Activated naive CD4-positive, alpha-beta T cell treated with anti-CD3 and anti-CD28 coated beads, Interleukin-2, amount 50 U/mL, for 16 hours (primary cell): ENCODE measurements at places on chromosomes 7 and 10.

GRCh38 chr10:116026315-116026714 lies 246.7 kb downstream of the GFRA1 start:
- DNase-seq, result no peak

GRCh38 chr7:132061937-132062336 lies 505.5 kb upstream of the PODXL start:
- no peak for DNase-seq

DNA sequence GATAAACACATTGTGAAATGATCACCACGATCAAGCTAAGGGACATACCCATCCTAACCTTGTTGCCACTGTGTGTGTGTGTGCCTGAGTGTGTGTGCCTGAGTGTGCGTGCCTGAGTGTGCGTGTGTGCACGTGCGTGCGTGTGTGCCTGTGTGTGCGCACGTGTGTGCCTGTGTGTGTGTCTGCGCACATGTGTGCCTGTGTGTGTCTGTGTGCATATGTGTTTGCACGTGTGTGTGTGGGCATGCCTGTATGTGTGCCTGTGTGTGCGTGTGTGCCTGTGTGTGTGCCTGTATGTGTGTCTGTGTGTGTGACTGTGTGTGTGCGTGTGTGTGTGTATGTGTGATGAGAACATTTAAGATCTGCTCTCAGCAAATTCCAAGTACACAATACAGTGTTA lies 244.1 kb upstream of the DPP6 start:
- no peak for DNase-seq

- DNase-seq, result no peak
Measured at GRCh38 chr10:78937393-78937792, 131.4 kb upstream of the ZMIZ1 start.

- DNase-seq, result no peak
Measured at GRCh38 chr10:30812018-30812851, 182.7 kb upstream of the LYZL2 start.
